ENCODE measurements at places on chromosomes 6 and 20.
A peak's percentile ranks its signal among the peaks of the same experiment; 100 is the strongest.

- no peak for DNase-seq
Measured at GRCh38 chr6:149209871-149210775, 107.4 kb upstream of the TAB2 start.

DNA sequence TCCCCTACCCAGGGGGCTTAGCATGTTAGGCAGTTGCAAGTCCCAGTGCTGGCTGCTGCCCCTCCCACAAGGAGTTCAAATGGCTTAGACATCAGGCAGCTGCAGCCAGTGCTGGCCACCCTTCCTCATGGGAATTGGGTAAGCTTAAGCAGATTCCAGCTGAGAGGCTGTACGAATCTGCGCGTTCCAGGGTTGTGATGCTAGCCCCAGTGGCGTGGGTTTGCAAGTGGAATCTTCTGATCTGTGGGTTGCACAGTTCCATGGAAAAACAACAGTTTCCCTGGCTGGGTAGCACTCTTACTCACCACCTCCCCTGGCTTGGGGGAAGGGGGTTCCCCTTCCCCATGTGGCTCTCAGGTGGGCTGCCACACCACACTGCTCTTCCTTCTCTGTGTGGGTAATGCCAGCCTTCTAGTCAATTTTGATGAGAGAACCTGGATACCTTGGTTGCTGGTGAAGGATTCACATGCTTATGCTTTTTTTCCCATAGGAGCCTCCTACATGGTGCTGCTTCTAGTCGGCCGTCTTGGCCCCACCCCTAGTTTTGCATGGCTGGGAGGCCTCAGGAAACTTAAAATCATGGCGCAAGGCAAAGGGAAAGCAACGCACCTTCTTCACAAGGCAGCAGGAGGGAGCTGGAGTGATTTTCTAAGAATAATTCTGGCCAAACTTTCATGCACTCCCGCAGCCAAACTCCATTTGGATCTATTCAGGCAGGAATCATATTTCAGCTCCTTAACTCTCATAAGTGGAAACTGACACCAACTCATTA is 13.0 kb downstream of the DYNLT2 start:
- no peak for DNase-seq

- DNase-seq = no peak
Measured at GRCh38 chr20:5548902-5549599, 201.2 kb upstream of the SHLD1 start.

DNA sequence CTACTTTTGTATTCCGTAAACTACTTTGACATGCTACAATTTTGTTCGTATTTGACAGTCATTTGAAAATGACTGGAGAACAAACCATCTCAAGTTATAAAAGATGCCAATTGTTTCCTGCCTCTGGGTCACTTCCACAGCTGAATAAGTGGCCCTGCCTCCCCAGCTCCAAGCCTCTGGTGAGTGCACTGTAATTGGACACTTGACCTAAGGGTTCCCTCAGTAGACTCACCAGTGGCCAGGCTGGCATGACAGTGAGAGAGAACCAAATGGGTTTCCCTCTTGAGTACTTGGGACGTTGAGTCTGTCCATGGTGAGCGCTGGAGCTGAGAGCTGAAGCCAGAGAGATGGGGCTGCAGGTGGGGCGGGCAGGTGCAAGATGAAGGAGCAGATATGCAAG is 57.1 kb downstream of the SLC35D3 start:
- DNase-seq = no peak

GRCh38 chr6:137873273-137873762 is 6.3 kb downstream of the TNFAIP3 start:
- peak; percentile 79 for DNase-seq

Measured in pancreas (tissue), 10 donors.